ENCODE measurements at places on chromosomes 6 and 20. TPM values are rescaled to one million over a fixed set of nuclear protein-coding genes. Genes with fewer than 3 reads are reported as not detected.

- DNase-seq: no peak
These were observed 36.0 kb downstream of the SUMO4 start for GRCh38 chr6:149435919-149436586.

DNA sequence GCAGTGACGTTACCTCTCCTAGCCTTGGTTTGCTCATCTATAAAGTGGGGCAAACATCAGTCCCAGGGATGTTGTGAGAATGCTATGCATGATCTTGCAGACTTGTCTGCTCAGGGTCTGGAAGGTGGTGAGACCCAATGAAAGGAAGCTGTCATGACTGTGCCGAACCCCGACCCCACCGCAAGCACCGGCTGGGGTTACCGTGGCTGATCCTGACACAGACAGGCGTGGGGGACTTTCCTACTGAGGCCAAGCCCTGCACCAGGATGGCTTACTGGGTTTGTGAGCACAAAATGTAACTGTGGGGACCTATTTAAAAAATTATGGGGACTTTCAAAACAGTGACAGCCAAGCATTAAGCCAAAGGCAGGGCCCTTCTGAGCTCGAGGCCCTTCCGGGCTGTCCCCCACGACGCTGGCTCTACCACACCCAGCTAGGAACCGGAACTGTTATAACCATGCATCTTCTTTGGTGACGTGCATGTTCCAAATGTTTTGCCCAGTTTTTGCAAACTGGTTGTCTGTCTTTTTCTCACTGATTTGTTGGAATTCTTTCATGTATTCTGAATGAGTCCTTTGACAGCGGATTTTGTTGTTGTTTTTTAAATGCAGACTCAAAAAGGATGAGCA is 76.6 kb upstream of the PMEPA1 start:
- DNase-seq: no peak

The FOXA2 gene
- total RNA-seq: not detected

GRCh38 chr6:36244641-36245280 is 25.1 kb upstream of the PNPLA1 start:
- no peak for DNase-seq

- no peak for DNase-seq
These were observed 6.2 kb downstream of the LMBRD1 start for GRCh38 chr6:69790629-69791028.

The CLPSL2 gene
- total RNA-seq: not detected

GRCh38 chr20:45833883-45834796 is 541 bp downstream of the SNX21 start:
- DNase-seq: peak; percentile 37

The EFCAB8 gene
- 0.92 TPM for total RNA-seq

The POU3F2 gene
- not detected for total RNA-seq

- DNase-seq: no peak
These were observed 25.0 kb downstream of the TMEM242 start for GRCh38 chr6:157298216-157298724.

- DNase-seq: no peak
These were observed 204.5 kb downstream of the HIVEP2 start for GRCh38 chr6:142740449-142740848.

GRCh38 chr20:49445176-49445575 is 37.3 kb downstream of the KCNB1 start:
- DNase-seq: no peak

- no peak for DNase-seq
These were observed 16.9 kb downstream of the MPC1 start for GRCh38 chr6:166365806-166366205.

GRCh38 chr20:4844325-4844724 is 122.6 kb downstream of the PRND start:
- no peak for DNase-seq

- no peak for DNase-seq
These were observed 8.4 kb downstream of the KHDC1L start for GRCh38 chr6:73216859-73217258.

DNA sequence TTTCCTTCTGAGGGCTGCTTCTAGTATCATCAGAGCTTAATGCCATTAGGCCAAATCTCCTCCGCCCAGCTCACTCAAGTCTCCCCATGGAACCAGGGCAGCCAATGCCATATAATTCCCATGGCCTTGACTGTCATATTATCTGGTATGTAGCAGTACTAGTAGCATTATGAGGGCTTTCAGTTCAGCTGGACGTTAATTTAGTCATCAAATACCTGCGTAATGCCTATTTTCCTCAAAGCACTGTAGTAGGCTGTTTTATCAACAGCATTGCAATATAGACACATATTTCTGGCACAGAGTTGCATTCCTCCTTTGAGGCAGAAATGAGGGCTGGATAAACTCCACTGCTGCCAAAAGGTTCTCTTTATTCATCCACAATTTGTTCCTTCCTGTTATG is 1.7 kb downstream of the KCTD20 start:
- no peak for DNase-seq

GRCh38 chr6:170233286-170234205 is 57.3 kb downstream of the DLL1 start:
- DNase-seq: no peak

- DNase-seq: no peak
These were observed 183.6 kb downstream of the EPHA7 start for GRCh38 chr6:93235775-93236174.

The PPDPF gene
- 284 TPM for total RNA-seq

DNA sequence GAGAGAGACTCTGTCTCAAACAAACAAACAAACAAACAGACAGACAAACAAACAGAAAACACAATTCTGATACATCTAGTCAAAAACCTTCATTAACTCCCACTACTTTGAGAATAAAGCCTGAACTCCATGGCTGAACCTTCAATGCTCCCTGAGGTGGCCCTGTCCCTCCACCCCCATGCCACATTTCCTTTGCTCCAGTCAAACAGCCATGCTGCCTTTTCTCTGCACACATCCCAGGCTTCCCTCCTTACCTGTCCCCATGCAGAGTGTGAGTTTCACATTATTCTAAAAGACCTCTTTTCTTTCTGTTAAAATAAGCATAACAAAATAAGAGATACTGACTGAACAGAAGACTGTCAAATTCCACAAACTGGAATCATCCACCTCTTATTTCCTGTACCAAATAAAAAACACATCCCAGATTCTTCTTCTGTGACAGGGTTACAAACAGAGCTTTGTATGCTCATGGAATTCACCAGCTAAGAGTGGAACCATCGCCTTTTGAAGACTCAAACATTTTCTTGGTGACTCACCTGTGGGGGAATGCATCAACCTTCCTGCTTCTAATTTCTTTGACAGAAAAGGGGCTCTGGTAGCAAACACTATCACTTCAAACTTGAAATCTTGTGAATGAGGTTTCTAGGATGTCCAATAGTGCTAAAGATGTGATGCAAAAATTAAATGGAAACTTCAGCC is 71.0 kb upstream of the SLC22A16 start:
- no peak for DNase-seq

The PHACTR1 gene
- total RNA-seq: 2.2 TPM

DNA sequence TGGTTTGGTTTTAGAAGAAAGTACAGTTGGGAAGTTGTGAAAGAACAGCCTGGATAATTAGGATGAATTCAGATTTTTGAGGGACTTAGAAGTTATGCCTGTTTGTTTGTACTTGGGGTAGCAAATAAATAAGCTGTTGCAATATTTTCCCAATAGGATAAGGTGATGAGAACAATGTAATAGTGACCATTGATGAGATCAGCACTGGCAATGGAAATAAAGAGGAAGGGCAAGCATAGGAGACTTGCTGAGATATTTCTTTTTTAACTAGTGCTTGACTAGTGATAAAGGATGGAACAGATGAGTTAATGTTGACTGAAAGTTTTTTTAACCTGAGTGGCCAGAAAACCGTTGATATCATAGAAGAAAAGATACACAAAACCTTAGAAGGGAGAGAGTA is 498.8 kb downstream of the CDKAL1 start:
- DNase-seq: no peak

The SOX18 gene
- total RNA-seq: not detected

DNA sequence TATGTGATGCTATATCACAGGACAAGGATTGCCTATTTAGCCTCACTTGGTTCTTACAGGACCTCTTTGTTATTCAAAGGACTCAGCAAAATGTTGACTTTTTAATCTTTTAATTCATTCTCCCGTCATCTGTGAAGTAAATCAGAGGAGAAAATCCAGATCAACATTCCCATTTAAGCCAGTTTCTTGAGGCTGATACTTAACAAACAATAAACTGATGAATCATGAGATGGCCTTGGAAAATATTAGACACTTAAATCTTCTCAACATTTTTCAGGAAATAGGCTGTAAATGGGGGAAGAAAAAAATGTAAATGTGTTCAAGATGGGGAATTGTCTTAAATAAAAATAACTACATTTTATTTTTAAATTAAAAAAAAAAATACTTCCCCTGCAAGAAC is 55.9 kb upstream of the UBR2 start:
- no peak for DNase-seq

- no peak for DNase-seq
These were observed 97.8 kb upstream of the PDE10A start for GRCh38 chr6:165760803-165761185.

The PHACTR3 gene
- not detected for total RNA-seq

- no peak for DNase-seq
These were observed 46.1 kb downstream of the LYRM4 start for GRCh38 chr6:5214570-5215052.

DNA sequence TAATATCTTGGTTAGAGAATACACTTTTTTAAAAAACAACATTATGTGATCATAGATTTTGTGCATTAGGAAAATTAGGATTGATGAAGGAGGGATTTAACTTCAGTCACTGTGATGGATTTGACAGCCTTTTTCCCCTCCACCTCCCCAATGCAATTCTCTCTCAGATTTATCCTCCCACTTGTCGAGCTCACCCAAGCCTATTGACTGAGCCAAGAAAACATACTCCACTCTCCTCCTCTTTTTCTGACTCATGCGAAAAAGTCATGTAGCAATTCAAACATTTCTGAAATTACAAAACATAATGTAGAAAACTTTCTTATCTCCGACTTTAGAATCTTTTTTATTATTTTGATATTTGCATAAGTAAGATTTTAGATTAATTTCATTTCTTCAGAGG is 24.1 kb downstream of the KLHL32 start:
- no peak for DNase-seq

The DNAH8 gene
- total RNA-seq: not detected

- DNase-seq: no peak
These were observed 19.6 kb downstream of the SOBP start for GRCh38 chr6:107509506-107509905.

- DNase-seq: peak; percentile 80
These were observed 17.9 kb upstream of the RUNX2 start for GRCh38 chr6:45310118-45310788.

The PHF1 gene
- total RNA-seq: 560 TPM

- DNase-seq: no peak
These were observed 25.4 kb upstream of the CST3 start for GRCh38 chr20:23663180-23663579.

GRCh38 chr6:87250019-87250418 is 72.4 kb upstream of the SMIM8 start:
- no peak for DNase-seq

DNA sequence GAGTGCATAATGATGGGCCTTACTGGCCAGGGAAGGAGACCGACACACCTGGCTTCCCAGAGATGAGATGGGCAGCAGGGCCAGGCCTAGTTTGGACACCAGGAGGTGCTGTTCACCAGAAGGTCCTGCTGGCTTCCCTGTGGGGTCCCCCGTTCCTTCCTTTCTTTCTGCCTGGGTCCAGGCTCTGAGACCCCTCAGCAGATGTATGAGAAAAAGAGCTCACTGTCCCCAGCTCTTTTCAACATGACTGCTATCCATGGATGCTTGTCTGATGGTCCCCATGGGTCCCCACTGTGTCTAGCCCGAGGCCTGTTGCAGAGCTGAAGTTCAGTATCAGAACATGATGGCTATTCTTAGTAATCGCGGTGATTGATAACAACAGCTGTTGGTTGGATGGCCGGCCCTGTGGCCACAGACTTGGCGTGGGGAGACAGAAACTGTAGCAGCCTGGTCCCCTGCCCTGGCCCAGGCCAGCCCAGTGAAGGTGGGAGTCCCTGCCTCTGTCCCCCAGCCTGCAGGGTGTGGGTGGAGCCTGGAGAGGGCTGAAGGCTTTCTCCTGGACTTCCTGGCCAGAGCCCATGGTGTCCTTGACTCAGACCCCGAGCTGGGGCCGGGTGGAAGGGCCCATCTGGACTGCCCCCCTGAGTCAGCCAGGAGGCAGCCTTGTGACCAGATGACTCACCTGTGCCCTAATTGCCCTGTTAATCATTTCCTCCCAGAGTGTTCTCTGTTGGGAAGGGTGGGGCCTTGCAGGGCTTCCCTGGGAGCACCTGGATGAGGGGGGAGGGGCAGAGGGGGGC is 9.9 kb upstream of the BAK1 start:
- peak; percentile 49 for DNase-seq

The PGC gene
- not detected for total RNA-seq

- no peak for DNase-seq
These were observed 370.9 kb downstream of the COL12A1 start for GRCh38 chr6:74834967-74835366.

DNA sequence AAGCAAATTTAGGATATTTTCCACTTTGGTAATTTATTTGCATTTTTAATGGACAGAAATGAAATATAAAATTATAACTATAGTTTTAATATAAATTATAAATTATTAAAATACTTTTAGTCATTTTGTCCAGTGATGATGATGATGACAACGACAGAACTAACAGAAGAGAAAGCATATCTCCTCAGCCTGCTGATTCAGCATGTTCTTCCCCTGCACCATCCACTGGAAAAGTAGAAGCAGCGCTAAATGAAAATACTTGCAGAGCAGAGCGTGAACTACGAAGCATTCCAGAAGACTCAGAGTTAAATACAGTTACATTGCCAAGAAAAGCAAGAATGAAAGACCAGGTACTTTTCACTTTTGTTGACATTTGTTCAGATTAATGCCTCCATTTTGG is 64.9 kb downstream of the SENP6 start:
- no peak for DNase-seq

GRCh38 chr20:15582146-15582760 is 991.0 kb downstream of the KIF16B start:
- no peak for DNase-seq

The SPATS1 gene
- not detected for total RNA-seq

DNA sequence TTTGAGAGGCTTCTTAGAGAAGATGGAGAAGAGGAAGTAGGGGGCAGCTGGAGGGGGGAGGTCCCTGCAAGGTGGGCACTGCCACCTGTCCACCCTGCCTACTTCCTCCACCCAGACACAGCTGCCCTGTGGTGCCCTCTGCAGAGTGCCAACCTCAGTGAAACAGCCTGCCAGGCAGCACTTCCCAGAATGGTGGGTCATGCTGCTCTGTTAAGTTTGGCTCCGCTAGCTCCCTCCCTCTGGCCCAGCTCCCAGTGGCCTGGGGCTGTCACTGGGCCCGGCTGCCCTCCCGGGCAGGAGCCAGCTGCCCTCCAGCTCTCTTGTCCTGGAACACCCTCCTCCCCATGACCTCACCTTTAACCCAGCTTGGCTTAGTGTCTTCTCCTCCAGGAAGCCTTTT is 5.1 kb upstream of the EPB41L1 start:
- no peak for DNase-seq

DNA sequence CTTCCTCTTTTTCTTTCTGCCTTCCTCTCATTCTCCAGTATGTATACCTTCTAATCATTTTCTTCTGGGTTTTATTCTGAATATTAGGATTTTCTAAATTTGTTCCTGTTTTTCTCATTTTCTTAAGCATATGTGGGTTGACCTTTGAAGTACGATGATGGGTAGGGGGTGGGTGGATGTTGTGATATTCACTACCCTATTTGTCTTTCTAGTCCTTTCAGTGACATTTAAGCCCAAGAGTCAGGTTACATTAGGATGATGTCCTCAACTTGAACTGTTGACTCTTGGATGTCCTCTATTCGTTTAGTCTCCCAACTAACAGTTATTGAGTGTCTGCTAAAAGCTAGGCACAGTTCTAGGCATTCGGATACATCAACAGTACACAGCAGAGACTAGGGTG is 7.3 kb downstream of the ABT1 start:
- no peak for DNase-seq

GRCh38 chr6:105907301-105907700 is 178.8 kb upstream of the PRDM1 start:
- DNase-seq: no peak
